ENCODE measurements at places on chromosomes 13 and 19.

DNA sequence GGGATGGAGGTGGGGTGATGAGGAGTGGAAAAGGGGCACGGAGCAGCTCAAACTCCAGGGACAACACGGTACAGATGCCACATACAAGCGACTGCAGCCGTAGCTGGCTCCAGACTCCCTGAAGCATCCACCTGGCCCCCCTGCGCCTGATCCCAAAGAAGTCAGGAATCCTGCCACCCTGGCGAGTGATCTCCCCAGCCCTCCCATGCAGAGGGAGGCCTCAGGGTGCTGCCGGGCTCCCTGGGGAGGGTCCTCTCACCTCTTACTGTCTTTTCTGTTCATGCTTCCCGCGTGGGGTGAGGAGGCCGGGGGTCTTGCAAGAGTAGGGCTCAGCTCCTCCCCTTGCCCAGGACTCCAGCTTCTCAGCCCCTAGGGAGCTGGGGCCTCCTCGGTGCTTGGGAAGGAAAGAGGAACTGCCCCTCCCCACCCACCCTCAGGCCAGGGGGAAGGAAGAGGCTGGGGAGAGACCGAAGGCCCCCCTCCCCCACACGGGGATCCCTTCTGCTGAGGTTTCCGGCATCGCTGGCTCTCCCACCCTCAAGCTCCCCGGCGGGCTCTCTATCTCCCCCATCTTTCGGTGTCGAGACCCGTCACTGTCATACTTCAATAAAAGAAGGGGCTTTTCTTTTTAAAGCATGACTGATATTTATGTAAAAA, at the start of gene RASGRP4:
RASGRP4 (minus strand) TSS at position 410 of the 657 bp plus-strand sequence; CDS start at position 282, 128 bp downstream.
- DNase-seq: no peak

GRCh38 chr13:51967482-51968446, 43.5 kb downstream of the ATP7B start:
- DNase-seq: no peak

DNA sequence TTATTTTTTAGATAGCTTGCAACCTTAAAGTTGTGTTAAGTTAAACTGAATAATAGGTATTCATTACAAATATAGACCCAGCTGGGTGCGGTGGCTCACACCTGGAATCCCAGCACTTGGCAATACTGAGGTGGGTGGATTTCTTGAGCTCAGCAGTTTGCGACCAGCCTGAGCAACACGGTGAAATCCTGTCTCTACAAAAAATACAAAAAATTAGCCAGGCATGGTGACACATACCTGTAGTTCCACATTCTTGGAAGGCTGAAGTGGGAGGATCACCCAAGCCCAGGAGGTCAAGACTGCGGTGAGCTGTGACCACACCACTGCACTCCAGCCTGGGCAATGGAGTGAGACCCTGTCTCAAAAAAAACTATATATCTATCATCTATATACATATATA, 386.5 kb downstream of the PCDH17 start:
- no peak for DNase-seq

GRCh38 chr19:57334191-57334590, 13.9 kb downstream of the ZNF543 start:
- no peak for DNase-seq

DNA sequence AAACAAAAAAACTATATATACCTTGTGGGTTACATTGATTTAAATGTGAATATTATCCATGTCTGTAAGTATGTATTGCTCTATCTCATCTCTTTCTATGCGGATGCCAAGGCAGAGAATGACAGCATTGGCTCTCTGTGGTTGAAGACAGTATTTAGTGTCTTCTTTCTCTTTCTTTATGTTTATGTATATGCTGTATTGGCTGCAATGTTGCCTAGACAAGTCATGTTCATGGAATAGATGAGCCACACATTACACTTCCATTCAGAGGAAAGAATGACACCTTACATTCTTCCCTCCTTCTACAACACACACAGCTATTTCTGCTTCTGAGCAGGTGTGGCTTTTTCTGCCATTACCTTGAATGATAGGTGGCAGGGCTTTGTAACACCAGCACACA, 639.4 kb upstream of the MIR17HG start:
- DNase-seq: no peak

GRCh38 chr13:71051573-71051972, 815.4 kb downstream of the DACH1 start:
- DNase-seq: no peak

- no peak for DNase-seq
Observed at GRCh38 chr13:44412346-44412935, 38.8 kb downstream of the SERP2 start.
